ENCODE measurements at places on chromosomes 7 and 10. TPM values are rescaled to one million over a fixed set of nuclear protein-coding genes. Genes with fewer than 3 reads are reported as not detected.

- no peak for DNase-seq
These were observed 55.2 kb downstream of the LHPP start for GRCh38 chr10:124516746-124517397.

DNA sequence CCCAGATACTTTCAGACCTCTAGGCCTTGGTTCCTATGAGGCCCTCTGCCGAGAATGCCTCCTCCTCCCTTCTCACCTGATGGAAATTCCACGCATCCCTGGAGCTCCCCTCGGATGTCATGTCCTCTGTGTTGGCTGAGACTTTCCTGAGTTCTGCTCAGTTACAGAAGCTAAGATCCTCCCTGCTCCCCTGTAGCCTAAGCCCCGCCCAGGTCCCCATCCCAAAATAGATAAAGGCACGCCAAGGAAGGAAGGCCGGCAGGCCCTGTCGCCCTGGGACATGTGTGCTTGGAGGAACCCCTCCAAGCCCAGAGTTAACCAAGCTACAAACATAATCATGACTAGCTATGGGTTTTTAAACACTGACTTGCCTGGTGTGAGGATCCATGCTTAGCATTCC is 123.5 kb downstream of the SORBS1 start:
- DNase-seq = no peak

- DNase-seq = no peak
These were observed 1.9 kb downstream of the ZNF316 start for GRCh38 chr7:6639032-6639431.

DNA sequence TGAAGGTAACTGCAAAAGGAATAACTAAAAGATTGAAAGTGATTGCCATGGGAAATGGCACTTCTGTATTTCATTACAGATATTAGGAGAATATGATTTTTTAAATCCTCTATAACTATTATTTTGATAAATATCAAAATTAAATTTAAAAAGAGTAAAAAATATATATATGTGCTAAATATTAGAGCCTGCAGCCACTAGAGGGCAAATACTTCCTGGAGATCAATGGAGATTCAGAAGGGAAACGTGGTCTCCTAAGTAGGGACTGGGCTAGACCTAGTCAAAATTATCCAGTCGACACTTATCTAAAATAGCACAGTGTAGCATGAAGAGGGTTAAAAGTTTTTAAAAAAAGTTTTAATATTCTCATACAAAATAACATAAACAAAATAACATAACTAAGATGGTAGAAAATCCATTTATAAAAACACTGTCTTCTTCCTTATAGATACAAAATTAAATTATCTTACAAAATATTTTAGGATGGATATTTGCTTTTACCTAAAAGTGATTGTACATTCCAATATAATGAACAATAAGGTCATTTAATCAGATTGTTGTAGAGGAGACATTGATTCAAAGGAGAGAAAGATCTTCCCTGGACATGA is 434.3 kb downstream of the MDFIC start:
- no peak for DNase-seq

GRCh38 chr10:23205972-23206642 is 14.0 kb downstream of the PTF1A start:
- DNase-seq = no peak

DNA sequence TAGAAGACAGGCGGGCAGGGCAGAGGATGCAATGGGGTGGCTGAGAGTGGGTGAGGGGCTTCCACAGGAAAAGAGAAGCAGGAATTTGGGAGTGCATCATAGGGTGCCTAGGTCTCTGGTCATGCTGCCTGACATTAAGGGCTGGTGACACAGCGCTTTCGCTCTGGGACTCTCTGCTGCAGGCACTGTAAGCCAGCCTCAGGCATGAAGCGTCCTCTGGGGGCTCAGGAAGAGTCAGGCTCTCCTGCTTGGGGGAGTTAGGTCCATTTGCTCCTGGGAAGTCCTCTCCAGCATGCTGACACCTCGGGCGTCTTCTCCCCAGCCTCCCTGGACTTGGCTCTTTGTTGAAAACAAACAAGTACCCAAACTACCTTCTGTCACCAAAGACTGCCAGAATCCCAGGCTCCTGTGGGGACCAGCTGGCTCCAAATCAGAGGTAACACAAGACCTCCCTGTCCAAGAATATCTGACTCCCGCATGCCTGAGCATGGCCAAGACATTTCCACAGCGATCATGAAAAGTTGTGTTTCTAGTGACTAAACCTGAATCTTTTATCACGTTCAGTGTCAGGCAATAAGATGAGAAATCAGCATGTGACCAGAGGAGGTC is 55.4 kb downstream of the GPR26 start:
- DNase-seq = no peak

- DNase-seq = no peak
These were observed 77.5 kb upstream of the FAM171A1 start for GRCh38 chr10:15448598-15448997.

DNA sequence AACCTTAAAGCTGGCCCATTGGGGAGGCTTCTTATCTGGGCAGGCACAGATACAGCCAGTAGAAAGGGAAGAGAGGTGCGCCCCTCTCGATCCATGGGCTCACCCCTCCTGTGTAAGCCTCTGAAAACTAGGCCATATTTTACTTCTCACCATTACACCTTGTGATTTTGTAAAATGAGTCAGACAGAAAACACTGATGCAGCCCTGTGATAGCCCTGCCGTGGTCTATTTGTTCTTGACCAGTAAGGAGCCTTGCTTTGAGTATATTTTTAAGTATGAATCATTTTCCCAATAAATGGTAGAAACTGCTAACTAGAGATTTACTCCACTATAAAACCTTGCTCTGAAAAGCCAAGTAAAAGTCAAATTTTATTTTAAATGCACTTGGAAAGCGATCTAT is 329.8 kb upstream of the MBL2 start:
- DNase-seq = no peak

DNA sequence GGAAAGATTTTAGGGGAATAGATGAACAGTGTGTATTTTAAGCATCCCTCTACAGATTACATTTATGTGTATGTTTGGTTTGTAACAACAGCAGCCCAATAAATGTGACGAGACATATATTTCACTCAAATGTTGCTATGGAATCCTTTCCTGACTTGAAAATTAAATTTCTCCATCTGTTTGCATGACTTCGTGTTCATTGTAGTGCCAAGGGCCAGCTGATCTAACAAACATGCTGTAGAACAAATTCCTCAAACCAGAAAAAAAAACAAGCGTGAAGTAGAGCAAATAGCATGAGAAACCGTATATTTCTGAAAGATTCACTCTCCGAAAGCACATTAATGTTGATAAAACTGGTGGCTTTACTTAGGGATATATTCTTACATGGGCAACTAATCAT is 87.8 kb downstream of the NRCAM start:
- no peak for DNase-seq

- DNase-seq = no peak
These were observed 76.2 kb downstream of the CYP51A1 start for GRCh38 chr7:92058040-92058439.

DNA sequence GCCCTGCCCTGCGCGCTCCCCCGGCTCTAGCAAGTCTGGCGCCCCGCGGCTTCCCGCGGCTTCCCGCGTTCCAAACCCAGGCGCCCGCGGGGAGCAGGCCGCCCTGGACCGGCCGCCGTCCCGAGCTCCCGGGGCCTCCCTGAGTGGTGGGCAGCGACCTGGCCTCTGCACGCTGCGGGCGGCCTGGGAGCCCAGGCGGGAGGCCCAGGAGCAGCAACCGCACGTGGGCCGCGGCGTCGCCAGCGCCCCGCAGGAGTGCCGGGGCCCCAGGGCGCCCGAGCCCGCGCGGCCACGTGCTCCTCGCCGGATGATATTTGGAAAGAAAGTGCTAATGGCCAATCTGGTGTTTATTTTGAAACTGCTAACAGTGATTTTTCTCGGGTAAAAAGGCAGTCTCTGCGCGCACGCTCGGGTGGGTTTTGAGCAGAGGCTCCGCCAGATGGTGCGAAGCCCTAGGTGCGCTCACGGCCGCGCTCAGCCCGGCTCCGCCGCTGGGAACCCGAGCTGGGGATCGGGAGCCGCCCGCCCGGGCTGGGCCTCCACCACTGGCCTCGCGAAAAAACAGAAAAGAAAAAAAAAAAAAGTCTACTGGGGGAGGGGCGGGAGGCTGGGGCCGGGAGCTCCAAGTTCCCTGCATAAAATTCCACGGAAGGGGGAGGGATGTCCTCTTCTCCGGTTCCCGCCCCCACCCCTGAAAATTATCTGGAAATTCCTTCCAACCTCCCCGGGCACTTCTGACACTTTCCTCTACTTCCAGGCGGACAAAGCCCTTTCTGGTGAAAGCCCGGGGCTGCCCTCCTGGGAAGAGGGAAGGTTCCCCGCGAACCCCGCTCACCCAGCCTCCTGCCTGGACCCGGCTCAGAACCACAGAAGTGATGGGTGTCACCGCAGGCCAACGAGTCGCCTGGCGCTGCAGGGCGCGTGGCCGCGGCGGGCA is 4.3 kb downstream of the EBF3 start:
- no peak for DNase-seq

DNA sequence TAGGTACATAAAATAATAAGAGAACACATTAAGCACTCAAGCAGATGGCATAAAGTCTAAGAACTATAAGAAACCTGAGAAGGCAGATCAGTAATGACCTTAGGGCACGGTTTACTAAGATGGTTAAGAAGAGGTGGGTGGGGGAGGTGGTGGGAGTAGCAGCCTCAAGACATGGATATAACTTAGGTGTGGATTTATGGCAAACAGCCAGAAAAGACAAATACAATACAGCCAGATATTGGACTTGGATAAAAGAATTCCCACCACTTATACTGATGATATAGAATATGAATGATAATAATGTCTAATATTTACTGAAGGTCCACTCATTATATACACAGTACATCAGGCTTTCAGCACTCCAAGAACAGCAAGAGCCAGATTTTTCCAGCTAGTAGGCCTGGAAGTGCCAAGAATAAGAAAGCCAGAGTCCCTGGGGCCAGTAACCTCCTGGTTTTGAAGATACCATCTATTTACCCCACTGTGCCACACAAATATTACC is 11.9 kb downstream of the DPY19L1 start:
- no peak for DNase-seq

- no peak for DNase-seq
These were observed 27.1 kb downstream of the ATXN7L1 start for GRCh38 chr7:105849122-105849855.

- DNase-seq = peak; percentile 53
These were observed 89.7 kb upstream of the STEAP1B start for GRCh38 chr7:22589641-22590201.

- DNase-seq = no peak
These were observed 72.3 kb downstream of the CREB5 start for GRCh38 chr7:28484606-28484935.

- DNase-seq = no peak
These were observed 104.8 kb downstream of the PLXNA4 start for GRCh38 chr7:132471515-132471914.

- no peak for DNase-seq
These were observed 166.7 kb downstream of the DNAJB9 start for GRCh38 chr7:108736221-108736891.

GRCh38 chr10:100496567-100496966 is 23.1 kb downstream of the SEC31B start:
- DNase-seq = no peak

DNA sequence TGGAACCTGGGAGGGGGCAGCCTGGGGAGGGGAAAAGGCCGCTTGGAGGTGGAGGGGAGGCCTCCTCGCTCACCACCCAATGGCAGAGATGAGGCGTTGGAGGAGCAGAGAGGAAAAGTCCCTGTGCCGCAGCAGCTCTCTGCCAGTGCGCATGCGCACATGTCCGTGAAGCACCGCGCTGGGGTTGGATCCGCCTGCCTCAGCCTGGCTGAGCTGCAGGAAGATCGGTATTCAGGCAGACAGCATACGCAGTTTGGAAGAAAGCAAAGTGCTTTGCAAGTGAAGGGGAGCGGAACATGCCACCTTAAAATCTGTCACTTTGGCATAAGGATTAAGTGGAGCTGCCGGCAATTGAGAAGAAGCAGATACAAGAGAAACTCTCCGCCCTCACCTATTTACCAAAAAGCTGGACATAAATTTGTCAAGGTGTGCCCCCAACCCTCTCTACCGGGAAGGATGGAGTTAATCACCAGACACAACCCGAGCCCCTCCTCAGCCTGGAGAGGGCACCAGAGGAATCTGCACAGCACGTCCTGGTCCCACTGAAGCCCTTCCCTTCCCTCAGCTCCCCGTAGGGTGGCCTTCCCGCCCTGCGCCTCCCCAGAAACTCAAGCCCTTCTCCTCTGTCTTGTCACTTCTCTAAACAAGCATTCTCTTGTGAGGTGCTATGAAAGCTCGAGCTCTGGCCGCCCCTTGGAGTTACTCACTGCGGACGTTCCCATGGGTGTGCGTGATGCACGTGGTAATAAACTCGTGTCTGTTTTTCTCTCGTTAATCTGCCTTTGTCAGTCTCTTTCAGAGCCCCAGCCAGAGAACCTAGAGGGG is 32.2 kb upstream of the TMEM72 start:
- DNase-seq = peak; percentile 86

- peak; percentile 12 for DNase-seq
These were observed 4.1 kb upstream of the TAS2R5 start for GRCh38 chr7:141785706-141786552.

GRCh38 chr10:100896876-100897461 is 15.8 kb upstream of the SLF2 start:
- DNase-seq = no peak

GRCh38 chr7:149310113-149310836 is 48.3 kb downstream of the ZNF783 start:
- no peak for DNase-seq

DNA sequence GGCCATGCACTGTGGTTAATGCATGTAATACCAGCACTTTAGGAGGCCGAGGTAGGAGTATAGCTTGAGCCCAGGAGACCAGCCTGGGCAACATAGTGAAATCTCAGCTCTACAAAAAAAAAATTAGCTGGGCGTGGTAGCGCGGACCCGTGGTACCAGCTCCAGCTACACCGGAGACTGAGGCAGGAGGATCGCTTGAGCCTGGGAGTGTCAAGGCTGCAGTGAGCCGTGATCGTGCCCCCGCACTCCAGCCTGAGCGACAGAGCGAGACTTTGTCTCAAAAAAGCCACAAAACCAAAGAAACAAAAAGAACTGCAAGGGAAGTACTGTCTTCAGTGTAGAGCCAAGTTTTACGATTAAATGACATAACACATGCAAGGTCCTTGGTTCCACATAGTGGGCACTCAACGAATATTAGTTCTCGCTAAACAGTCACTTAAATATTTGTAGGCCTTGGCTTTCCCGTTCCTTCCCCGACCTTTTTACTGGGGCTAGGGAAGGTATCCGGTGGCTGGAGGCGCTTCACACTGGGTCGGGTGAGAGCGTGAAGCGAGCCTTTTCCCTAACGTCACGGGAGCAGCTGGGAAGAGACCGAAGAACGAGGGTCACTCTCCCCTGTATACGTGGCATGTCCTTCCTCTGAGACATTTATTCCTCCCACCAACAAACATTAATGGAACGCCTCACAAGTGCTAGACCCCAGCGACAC is 993 bp upstream of the SND1 start:
- DNase-seq = peak; percentile 17

BICC1 gene
- 12.4 TPM for total RNA-seq

MMD2 gene
- total RNA-seq = not detected

POLR2J gene
- 31.5 TPM for total RNA-seq

EMX2 gene
- total RNA-seq = 1.0 TPM

KBTBD2 gene
- 49.8 TPM for total RNA-seq

SP8 gene
- total RNA-seq = not detected

AKR1C4 gene
- not detected for total RNA-seq

IDI2 gene
- not detected for total RNA-seq

CYP3A4 gene
- not detected for total RNA-seq

THSD7A gene
- 5.7 TPM for total RNA-seq

GRID2IP gene
- total RNA-seq = 0.67 TPM

PIK3AP1 gene
- total RNA-seq = 13.9 TPM
